ENCODE measurements at places on chromosomes 1 and 21.

GRCh38 chr1:38559446-38560165 lies 300.0 kb downstream of the RRAGC start:
- no peak for DNase-seq

DNA sequence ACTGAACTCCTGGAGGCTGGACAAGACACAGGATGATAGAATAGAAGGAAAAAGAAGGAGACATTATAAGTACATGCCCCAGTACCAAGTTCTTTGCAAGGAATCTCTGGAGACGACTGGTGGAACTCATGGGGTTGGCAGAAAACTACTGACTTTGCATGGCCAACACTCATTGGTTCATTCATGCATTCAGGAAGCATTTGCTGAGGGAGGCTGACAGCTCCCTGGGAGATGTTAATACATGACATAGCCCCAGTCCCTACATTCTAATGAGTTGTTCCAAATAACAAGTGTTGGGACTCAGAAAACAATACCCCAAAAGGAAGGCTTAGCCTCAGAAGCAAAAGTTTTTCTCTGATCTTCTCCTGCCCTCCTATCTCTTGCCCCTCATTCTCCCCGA lies 172.8 kb upstream of the IRF2BP2 start:
- DNase-seq = no peak

- DNase-seq = no peak
Measured at GRCh38 chr1:184650177-184650866, 104.3 kb downstream of the EDEM3 start.

GRCh38 chr1:92698932-92699331 lies 86.0 kb downstream of the EVI5 start:
- no peak for DNase-seq

DNA sequence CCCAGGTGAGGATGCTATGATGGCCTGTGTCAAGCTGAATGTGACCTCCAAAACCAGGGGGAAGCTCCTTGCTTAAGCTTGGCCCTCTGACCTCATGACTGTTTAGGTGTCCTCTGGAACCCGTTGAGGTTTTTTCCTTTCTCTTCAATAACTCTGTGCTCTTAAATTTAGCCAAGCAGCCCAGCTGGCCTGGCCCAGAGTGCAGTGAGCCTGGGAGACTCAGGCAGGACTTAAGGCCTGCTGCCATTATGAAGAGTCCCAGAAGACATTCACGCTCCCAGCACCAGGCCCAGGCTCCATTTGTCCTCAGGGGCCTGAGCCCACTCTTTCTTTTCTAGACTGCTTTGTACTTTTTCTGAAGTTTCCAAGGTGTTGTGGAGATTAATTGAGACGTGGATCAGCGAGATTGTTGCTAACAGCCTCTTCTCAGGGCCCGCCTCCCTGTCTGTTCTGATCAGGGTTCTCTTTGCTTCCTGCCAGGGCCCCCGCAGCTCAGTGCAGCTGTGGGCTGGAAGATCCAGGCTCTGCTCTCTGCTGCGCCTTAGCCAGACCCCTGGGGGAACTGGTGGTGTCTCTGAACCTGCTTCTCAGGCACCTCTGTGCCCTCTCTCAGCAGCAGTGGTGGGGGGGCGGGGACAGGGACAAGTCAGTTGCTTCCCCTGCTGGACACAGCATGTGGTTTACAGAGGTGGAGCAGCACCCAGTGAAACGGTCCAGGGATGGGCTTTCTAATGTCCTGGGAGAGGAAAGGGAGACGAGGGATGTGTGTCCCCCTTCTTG lies 124.2 kb downstream of the GRIK3 start:
- no peak for DNase-seq

- DNase-seq = no peak
Measured at GRCh38 chr1:95115708-95116137, 1.4 kb upstream of the TLCD4 start.

DNA sequence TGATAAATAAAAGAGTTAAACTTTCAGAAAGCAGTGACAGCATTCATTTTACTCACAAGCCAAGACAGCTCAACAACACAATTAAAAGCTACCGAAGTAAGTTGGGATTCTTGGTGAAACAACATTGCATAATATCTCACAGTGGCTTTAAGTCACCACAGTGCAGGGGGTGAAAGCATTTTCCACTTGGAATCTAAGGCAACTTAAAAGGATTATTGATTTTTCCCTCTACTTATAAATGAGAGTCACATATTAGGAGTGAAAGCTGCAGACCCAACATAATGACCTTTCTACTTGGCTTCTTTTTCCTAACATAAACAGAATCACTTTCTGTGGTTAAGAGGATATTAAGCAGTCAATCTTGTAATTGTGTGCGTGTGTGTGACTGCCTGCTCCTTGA lies 536.6 kb upstream of the CXADR start:
- DNase-seq = no peak

DNA sequence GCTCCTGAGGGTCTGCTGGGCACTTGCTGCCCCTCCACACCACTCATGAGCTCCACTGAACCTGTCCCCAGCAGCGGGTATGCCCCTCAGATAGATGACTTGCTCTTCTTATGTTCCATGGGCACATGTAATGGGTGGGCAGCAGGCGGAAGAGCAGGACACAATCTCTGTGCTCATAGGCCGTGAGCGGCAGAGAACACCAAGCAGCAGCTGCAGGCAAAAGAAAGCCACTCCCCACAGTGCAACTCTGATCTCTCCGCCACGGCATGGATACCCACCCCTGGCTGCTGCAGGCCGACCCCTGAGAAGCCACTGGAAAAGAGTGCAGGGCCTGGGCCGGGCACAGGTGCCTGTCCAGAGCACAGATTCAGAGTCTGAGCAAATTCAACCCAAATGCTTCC lies 135.2 kb upstream of the RUNX3 start:
- no peak for DNase-seq

DNA sequence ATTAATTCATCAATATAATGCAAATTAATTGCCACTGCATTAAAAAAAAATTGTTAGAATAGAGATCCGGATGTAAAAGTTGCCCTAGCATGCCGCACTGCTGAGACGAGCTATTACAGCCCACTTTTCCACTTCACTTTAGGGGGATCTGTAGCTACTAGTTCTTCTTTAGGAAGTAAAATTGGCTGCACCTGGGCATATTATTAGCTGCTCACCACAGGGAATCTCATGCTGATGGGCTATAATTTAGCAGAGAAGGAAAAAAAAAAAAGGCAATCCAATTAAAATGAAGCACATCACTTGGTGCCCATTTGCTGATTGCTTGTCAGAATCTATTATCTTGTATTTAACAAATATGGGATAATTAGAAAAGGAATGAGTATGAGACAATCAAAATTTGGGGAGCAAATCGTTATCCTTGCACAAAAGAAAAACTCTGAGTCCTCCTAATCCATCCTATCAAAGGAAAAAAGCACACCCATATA lies 233.4 kb downstream of the DSCAM start:
- no peak for DNase-seq

Data from non-pigmented ciliary epithelial cell (primary cell).